ENCODE measurements at places on chromosomes 4 and X. TPM values are rescaled to one million over a fixed set of nuclear protein-coding genes. Genes with fewer than 3 reads are reported as not detected.

SERTM2 gene
- not detected for total RNA-seq

SYP gene
- 0.14 TPM for total RNA-seq

GYPB gene
- total RNA-seq: not detected

ARHGAP24 gene
- total RNA-seq: 37.9 TPM

RADX gene
- 0.14 TPM for total RNA-seq

PRR32 gene
- total RNA-seq: not detected

NOX1 gene
- total RNA-seq: not detected

ATOH1 gene
- total RNA-seq: not detected

CXCL5 gene
- total RNA-seq: 0.23 TPM
